ENCODE measurements at places on chromosomes 13 and 19.

GRCh38 chr19:52296400-52296772, 583 bp upstream of the ZNF480 start:
- no peak for DNase-seq

GRCh38 chr13:43377149-43377548, 353.8 kb downstream of the DNAJC15 start:
- DNase-seq, result no peak

- no peak for DNase-seq
These were observed 8.2 kb downstream of the ATP11A start for GRCh38 chr13:112697756-112698655.

- DNase-seq, result no peak
These were observed 3.8 kb downstream of the CNOT3 start for GRCh38 chr19:54141356-54141755.

DNA sequence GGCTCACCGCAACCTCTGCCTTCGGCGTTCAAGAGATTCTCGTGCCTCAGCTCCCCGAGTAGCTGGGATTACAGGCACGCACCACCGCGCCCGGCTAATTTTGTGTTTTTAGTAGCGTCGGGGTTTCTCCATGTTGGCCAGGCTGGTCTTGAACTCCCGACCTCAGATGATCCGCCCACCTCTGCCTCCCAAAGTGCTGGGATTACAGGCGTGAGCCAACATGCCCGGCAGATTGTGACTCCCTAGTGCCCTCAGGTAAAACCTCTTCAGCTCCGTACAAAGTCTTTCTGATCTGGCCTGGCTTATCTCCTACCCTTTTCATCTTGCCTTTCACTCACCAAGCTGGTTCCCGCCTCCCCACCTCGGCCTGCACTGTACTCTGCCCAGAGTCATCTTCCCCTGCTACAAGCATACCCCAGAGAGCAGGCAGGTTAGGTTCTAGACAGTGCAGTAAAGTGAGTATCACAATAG, 15.0 kb downstream of the BICRA start:
- DNase-seq, result no peak

GRCh38 chr13:62924395-62924794, 1508.7 kb upstream of the PCDH20 start:
- DNase-seq, result no peak

GRCh38 chr19:952680-953444, 27.0 kb downstream of the ARID3A start:
- DNase-seq, result no peak

Measured in activated naive CD8-positive, alpha-beta T cell treated with anti-CD3 and anti-CD28 coated beads for 36 hours (primary cell).